ENCODE measurements at places on chromosomes 7 and 10.

DNA sequence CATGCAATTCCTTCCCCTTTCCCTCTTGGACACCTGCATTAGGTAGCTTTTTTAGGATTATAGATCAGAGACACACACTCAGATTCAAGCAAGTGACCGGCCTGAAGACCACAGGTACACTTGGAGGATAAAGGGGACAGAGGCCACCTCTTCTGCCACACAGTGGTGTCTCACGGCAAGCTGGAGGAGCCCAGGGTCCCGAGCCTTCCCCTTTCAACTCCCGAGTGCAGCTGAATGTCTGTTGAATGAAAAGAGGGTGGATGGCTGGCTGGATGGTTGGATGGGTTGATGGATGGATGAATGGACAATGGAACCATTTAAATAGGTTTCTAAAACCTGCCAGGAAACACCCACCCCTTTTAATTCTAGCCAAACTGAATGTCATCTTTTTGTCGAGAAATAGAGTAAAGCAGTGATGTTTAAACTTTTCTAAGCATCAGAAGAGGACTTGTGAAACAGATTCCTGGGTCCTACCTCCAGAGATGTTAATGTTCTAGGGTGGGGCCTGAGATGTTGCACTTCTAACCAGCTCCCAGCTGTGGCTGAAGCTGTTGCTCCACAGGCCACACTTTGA, 49.2 kb upstream of the ZMIZ1 start:
- no peak for DNase-seq

DNA sequence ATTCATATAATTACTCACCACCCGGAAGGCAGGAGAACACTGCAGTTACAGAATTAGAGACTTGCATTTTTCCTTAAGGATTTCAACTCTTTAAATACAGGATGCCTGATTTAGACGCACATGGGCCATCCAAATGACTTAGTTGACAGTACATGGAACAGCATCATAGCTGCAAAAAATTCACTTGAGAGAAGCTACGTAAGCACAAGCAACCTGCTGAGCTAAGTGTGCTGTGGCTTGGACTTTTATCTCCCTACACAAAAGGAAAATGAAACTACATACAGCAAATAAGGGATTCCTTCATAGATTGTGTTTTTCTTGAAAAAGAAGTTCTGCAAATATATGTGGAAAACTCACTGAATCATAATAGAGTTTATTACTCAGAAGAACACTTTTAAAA, 152.6 kb downstream of the POU6F2 start:
- DNase-seq: no peak

- no peak for DNase-seq
These were observed 173.6 kb upstream of the STEAP4 start for GRCh38 chr7:88480271-88480670.

GRCh38 chr7:24729365-24730017, 27.8 kb downstream of the GSDME start:
- DNase-seq: no peak

- no peak for DNase-seq
These were observed 62.8 kb downstream of the ZEB1 start for GRCh38 chr10:31381766-31382316.

DNA sequence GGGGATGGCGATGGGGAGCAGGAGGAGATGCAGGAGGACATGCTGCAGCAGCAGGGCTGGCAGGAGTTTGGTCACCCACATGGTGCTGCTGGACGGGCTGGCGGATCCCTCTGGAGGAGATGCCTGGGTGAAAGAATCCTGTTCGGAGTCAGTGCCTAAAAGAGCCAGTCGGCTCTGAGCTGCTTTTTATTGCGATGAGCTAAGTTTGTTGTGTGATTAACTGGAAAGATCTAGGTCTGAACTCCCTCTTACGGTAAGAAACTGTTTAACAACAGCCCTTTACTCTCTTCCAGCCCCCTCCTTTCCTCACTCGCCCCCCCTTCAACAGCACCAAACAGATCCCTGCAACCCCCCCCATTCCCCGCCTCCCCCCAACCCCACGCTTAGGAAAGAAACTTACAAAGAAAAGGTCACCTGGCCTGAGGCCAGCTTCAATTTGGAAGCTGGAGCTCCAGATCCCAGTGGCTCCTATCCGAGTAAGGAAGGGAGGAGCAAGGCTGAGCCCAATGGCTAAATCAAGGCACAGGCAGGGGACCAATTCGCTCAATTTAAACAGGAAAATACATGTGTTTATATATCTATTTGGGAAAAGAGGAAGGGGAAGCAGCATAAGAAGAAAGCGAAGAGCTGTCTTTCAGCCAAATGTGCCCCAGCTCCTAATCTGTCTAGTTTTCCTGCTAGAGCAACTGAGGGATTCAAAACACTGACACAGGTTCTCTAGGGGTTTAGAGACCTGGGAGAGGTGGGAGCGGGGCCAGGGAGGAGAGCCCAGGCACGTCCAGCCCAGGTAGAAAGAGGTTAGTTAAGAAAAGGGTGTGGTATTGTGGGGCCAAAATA, at the start of gene HGF:
TSS of gene HGF (minus strand) at position 157 of the 837 bp plus-strand sequence. CDS start at position 81, 76 bp downstream.
- no peak for DNase-seq

GRCh38 chr7:95479992-95480624, 5.6 kb upstream of the ASB4 start:
- no peak for DNase-seq

- no peak for DNase-seq
These were observed 454.7 kb upstream of the FOXK1 start for GRCh38 chr7:4227105-4228010.

DNA sequence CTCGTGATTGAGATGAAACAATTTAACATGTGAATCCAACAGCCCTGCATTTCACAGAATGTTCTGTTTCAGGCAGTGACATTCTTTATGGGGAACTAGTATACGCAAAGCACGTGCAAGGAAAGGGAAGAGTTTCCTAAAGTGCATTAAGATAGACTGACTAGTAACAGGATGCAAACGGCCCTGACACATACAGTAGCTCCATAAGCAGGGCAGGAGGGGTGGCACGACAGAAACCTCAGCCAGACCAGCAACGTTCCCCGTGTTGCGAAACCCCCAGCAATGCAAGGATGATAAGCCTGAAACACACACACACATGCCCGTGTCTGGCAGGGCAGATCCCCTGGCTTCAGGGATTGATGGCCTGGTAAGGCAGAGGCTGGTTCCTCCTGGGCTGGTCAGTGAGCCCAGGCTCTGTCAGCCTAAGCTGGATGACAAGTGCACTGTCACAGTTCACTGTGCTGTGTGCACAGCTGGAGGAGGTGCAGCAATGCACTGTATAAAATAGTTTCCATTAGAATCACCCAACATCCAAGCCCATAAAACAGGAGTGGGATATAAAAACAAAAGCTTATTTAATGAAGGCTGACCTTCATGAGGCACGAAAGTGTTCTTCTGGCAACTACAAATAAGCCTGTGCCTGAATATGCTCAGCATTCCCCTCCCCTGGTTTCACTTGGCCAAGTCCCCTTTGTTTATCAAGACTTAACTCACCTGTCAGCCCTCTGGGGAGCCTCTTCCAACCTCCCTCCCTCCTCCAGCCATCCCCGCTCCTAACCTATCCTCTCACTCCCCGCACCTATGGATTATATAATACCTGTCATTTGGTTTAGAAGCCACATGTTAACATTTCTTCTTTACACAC, 88.8 kb downstream of the GSAP start:
- DNase-seq: no peak

DNA sequence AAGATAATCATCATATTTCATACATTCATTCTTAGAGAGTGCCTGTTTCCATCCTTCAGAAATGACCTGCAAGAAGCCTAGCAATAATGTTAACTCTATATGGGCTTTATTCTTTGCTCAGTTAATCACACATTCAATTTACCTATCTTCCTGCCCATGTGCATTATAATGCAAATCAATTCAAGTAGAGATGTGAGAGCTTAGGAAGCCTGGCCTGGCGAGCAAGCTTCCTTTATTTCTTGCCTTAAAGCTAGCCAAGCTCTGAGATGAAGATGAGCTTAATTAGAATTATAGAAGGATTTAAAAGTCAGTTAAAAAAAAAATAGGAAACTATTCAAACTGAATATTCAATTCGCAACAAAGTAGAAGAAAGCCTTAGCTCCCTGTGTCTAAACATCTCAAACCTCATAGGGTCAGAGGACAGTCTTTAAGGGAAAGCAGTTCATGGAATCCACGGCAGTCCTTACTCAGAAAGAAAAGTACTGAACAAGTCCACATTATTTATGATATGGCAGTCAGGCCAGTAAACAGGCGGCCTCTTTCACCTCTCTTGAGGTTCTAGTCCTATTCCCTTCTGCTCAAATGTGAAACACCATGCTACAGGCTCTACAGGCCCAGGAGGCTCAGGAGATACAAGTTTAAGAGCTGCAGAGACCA, 214.1 kb downstream of the TFEC start:
- no peak for DNase-seq

- no peak for DNase-seq
These were observed 30.1 kb upstream of the ZEB1 start for GRCh38 chr10:31288962-31289361.

- DNase-seq: no peak
These were observed 34.5 kb downstream of the DNMBP start for GRCh38 chr10:99975106-99975829.

GRCh38 chr10:97640868-97641811, 669 bp downstream of the PI4K2A start:
- DNase-seq: peak; percentile 7

GRCh38 chr10:111098679-111099437, 22.0 kb downstream of the ADRA2A start:
- DNase-seq: no peak

GRCh38 chr7:134966691-134967090, 19.6 kb upstream of the AGBL3 start:
- no peak for DNase-seq

DNA sequence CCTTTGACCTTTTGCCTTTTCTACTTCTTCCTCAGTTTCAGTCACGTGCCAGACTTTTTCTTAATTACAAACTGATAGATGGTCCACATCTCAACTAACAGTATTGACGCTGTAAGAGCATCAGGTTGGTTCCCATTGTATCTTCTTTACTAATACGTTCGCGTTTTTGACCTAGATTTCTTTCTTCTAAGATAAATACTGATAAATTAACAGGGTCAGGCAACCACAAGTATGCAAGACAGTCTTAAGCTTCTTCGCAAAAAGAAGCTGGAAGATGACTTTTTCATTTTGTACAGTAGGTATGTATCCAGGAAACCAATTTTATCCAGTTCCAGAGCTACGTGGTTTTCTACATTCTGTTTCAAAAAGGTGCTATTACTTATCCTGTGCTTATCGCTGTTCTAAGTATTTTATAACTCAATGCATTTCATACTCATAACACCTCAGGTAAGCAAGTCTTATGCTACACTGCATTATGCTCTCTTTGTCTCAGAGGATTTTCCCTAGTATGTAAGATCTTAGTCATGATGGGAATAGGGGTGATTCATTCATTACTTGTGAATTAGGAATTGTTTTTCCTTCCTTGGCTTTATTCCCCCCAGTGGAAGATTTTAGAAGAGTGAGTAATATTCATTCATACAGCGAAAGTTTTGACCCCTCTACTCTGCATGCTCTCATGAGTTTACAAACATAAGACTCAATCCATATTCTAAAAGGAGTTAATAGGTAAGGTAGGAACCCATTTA, 955 bp downstream of the DUS4L start:
- DNase-seq: no peak
